ENCODE measurements at places on chromosomes 6 and 20. TPM values are rescaled to one million over a fixed set of nuclear protein-coding genes. Genes with fewer than 3 reads are reported as not detected.
A peak's percentile ranks its signal among the peaks of the same experiment; 100 is the strongest.

- DNase-seq, result no peak
Measured at GRCh38 chr6:144106206-144106605, 10.8 kb upstream of the SF3B5 start.

GRCh38 chr20:41669708-41670263 lies 51.6 kb upstream of the CHD6 start:
- no peak for DNase-seq

DNA sequence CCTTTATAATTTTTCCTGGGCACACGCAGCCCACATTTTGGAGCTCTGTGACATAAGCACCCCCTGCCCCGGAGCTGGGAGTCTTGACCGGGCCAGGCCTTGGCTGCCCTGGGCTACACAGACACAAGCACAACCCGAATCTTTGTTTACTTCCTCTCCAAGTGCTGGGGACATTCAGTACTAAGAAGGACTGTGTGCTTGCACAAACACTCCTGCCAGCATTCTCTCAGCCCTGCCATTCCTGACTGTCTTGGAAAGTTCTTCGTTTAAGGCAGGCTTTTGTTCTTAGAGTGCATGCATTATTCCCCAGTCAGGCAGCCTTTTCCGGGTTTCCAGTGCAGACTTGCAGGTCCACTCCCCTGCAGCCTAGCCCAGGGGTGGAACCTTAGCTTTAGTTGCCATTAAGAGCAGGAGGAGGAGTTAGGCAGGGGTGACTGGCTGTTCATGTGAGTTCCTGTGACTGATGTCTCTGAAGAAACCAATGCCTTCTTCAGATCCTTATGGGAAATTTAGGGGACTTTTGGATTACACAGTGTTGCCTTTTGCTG lies 28.6 kb downstream of the FOXO3 start:
- peak; percentile 63 for DNase-seq

GRCh38 chr20:23475395-23475794 lies 15.5 kb upstream of the CST8 start:
- DNase-seq, result no peak

The C6orf15 gene
- not detected for total RNA-seq

The TSBP1 gene
- total RNA-seq, result not detected
